ENCODE measurements at places on chromosomes 12 and 14.
A peak's percentile ranks its signal among the peaks of the same experiment; 100 is the strongest.

DNA sequence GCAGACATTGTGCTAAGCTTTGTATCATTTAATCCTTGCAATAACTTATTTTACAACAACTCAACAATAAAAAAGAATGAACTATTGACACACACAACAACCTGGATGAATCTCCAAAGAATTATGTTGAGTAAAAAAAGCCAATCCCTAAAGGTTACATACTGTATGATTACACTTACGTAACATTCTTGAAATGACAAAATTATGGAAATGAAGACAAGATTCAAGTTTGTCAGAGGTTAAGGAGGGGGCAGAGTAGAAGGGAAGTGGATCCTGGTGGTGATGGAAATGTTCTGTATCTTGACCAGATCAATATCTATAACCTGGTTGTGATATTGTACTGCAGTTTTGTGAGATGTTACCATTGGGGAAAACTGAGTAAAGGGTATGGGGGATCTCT is 63.2 kb upstream of the LMNTD1 start:
- DNase-seq = no peak

DNA sequence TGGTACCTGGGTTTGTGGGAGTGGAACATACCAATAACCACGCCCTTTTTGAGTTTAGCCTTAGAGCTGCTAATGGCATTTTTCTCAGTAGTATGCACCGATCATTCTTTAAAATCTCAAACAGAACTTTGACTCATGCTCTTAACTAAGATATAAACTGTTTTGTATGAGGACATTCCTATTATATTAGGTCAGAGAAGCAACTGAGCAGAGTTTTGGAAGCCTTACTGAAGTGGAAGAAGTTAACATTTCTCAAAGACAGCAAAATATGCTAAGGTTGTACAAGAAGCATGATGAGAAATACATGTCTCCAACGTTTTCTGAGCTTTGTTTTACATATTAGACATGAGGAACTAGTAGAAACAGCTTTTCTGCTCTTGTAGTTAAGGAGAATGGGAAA is 819.2 kb downstream of the FSCB start:
- DNase-seq = peak; percentile 6

DNA sequence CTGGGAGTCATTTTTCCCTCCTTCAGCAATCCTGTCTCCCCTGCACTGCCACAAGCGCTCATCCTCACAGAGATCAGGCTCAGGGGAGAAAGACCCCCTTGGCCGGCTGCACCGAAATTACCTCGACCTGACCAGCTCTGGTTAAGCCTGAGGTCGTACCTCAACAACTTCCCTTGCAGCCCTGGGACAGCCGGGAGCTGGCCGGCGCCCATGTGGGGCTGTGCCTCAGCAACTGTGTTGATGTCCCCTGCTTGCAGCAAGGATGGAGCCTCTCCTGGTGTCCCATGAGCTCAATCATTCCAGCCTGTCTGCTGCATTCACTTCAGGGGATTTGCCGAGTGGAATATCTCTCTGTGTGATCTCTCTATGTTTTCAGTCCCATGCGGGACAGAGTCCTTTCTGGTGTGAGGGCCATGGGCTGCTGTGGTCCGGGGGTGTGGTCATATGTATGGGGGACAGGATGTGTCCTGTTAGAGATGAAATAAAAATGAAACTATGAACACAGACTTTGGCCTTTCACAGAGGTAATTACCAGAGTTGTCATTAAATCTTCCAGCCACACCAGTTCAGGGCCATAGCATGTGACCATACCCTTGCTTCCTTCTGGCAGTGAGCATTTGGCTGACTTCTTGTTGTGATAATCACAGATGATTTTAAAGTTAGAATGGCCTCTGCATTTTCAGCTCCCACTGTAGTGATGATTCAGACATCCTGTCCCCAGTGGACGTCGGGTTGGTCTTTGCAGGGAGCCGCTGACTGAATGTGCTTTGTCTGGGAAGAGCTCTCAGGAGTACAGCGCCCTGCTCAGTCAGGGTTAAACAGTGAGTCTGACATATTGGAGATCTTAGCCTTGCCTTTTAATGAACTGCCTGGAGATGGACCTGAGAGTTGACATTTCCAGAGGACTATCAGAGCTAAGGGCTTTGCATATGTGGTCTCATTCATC is 405.9 kb downstream of the AACS start:
- no peak for DNase-seq

DNA sequence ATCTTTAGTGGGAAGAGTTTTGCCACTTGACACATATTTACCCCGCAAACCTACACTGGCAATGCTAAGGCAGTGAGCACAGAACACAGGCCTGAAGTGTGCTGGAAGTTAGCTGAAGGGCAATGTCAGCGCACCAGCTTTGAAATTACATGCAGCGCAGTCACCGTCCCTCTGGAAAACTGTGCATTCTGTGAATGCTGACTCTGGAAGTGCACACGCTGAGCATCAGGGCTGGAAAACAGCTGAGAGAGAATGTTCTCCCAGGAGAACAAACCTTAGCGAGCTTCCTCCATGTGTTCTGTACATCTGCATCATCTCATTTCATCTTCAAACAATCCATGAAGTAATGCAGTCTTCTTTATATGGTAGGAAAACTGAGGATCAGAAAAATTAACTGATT is 448.2 kb downstream of the NRXN3 start:
- no peak for DNase-seq

- peak; percentile 73 for DNase-seq
These were observed 78.6 kb upstream of the IFNG-AS1 start for GRCh38 chr12:67910360-67911274.

DNA sequence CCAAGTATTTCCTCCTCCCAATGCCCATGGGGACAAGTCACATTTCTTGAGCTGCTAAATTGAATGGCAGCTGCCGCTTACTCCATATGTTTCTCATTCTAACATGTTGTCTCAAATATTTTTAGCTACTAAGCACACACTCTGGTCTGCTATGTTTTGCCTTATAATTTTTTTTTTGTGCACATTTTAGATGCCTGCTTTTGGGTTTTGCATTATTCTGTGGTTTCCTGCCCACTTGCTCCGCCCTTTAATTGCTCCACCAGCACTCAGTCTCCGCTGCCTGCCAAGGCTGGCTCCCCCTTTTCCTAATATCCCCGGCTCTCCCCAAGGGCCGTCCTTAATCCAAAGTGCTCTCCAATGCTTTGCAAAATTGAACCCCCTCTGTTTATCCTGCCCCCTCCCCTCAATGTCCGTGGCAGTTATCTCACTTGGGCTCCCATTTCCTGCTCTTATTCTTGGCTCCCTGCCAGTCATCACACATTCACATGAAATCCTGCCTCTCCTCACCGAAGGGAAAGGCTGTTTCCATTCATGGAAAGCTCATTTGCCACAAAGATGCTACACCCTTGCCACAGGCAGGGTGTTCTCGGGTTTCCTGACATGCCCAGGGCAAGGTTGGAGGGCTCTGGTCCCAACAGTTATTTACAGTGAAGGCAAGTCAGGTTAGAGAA is 79.4 kb downstream of the C12orf75 start:
- peak; percentile 20 for DNase-seq

DNA sequence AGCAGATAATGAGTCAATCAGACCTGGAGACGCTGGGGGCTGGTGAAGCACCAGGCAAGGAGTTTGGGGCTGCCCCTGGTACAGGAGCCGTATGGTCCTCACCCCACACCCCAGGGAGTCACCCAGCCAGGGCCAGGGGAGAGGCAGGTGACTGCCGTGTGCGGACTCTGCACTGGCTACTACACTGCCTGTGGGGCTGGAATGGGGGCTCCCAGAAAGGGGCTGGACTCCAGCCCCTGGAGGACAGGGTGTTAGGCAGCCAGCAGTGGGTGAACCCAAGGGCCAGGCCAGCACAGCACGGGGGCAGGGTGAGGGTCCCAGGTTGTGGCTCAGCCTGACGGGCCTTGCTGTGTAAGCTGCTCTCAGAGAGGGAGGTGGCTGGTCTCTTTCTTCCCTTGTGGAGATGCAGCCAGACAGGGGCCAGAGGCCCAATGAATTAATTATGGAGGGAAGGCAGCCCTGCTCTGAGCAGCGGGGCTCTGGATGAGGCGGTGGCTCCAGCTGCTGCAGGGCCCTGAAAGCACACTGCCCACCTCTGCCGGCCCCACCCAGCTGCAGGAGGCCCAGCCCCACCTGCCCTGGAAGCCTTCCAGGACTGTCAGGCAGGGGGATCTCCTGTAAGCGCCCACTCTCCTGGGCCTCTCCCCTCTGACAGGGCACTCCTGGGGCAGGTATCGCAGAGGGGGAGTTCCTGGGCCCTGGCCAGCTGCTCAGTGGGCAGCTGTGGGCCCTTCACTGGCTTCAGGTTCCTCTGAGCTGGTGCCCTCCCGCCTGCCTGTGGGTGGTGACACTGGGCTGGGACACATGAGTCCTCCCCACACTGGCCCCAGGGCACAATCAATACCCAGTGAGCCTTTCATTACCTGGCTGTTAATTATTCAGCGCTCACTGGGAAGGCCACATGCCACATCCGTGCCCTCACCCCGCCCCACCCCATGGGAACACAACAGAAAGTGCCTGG is 142.5 kb upstream of the C14orf180 start:
- DNase-seq = peak; percentile 6

DNA sequence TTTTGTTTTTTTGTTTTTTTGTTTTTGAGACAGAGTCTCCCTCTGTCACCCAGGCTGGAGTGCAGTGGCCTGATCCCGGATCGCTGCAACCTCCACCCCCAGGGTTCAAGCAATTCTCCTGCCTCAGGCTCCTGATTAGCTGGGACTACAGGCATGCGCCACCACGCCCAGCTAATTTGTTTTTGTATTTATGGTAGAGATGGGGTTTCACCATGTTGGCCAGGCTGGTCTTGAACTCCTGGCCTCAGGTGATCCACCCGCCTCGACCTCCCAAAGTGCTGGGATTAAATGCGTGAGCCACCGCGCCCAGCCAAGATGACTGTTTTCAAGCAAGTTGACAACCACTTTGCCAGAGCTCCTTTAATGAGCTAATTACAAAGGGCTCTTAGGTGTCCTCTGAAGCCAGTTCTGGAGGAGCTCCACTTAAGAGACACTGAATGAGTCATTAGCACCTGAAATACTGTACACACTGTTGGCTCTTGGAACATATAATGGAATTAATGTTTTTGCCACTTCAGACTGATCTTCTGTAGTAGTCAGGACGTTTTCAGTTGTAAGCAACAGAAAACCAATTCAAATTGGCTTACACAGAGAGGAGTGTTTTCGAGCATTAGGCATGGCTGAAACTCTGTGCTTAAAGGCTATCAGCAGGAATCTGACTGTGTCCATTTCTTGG is 55.4 kb upstream of the MED13L start:
- no peak for DNase-seq

GRCh38 chr14:67569011-67569650 is 30.9 kb downstream of the PIGH start:
- DNase-seq = no peak

- DNase-seq = peak; percentile 33
These were observed 8.1 kb downstream of the CORO1C start for GRCh38 chr12:108722992-108723766.

- DNase-seq = no peak
These were observed 1.3 kb upstream of the RNU6-7 start for GRCh38 chr14:32200368-32201192.

GRCh38 chr14:81023095-81023710 is 67.8 kb downstream of the TSHR start:
- no peak for DNase-seq

GRCh38 chr14:52781629-52782028 is 9.8 kb downstream of the GNPNAT1 start:
- no peak for DNase-seq

DNA sequence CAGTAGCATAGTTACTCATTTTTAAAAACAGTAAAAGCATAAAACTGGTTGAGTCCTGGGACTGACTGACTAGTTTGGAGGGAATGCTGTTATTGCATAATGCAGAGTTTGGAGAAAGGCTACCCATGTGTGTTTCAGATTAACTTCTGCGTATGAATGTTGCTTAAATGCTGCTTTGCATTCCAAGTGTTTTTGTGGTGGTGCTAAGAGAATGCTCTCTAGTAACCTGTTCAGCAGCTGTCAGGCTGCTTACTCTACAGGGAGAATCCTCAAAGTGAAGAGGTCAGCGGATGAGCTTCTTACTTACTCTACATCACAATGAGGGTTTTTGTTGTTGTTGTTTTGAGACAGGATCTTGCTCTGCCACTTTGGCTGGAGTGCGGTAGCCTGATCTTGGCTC is 4.3 kb downstream of the DLST start:
- peak; percentile 87 for DNase-seq

GRCh38 chr12:897386-897785 is 52.1 kb downstream of the RAD52 start:
- DNase-seq = no peak

- no peak for DNase-seq
These were observed 26.1 kb downstream of the JDP2 start for GRCh38 chr14:75453817-75454434.

GRCh38 chr12:48678551-48679185 is 3.4 kb downstream of the KANSL2 start:
- DNase-seq = no peak

DNA sequence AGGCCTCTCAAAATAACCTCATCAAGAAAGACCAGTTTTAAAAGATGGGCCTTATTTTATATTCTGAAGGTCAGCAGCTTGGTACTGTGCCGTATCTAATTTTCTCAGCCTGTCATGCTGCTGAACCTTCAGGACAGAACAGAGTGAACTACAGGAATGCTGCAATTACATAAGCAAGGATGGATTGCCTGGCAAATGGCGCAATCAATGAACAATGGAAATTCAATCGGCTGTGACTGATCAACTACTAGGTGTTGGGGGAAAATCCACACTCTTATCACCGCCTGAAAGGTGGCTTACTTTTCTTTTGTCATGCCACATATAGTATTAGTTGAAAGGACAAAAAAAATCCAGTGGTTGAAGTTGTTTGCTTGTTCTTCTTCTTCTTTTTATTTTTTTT is 8.5 kb downstream of the ACSS3 start:
- DNase-seq = no peak

DNA sequence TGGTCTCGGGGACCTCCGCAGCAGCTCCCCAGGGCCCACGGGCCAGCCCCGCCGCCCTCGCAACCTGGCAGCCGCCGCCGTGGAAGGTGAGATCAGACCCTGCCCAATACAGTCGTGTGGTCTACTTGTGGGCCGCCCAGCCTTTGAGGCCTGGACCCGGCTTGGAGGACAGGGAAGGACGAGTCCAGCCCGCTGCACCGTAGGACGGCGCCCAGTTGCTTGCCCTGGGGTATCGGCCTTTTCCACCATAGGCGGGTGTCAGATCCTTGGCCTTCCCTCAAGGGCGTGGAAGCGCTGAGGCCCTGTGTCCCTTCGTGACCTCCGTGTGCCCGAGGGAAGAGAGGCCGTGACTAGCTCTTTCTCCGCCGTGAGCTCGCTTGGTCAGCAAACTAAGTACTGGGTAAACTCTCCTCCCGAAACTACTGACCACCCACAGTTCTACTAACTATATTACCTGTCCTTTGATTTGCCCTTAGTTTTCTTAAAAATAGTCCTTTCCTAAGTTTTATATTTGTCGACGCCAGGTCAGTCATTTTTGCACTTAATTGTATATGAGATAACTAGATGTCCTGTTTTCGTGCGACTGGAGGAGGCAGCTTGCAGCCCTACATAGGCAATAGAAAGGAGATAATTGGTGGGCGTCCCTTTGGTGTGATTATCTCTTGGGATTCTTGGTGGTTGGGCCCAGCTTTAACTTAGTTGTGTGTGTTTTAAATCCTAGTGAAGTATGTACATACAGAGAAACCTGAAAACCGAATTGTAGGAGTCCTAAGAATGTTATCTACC is 757 bp downstream of the SLC25A3 start:
- DNase-seq = no peak

GRCh38 chr12:10293570-10294227 is 14.0 kb upstream of the KLRD1 start:
- DNase-seq = no peak

Data from AG08396 (cell line).